ENCODE measurements at places on chromosomes 6 and 20.

DNA sequence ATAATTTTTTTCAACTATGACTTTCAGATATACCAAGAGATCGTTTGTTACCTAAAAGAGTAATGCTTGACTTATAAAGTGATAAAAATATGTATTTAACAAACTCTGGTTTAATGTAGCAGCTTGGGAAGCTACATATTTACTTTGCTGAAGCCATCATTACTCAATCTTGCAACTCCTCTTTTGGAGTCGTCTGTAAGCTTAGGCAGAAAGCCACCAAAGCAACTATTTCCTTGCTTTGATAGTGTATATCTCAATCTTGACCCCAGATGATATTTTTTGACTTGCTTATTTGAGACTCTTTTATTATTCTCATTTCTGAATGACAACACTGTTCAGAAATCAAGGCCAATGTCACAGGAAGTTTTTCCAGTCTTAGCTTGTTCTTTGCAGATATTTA, 183.0 kb downstream of the SAMD5 start:
- no peak for DNase-seq

- no peak for DNase-seq
Measured at GRCh38 chr20:9926476-9926875, 87.6 kb upstream of the PAK5 start.

DNA sequence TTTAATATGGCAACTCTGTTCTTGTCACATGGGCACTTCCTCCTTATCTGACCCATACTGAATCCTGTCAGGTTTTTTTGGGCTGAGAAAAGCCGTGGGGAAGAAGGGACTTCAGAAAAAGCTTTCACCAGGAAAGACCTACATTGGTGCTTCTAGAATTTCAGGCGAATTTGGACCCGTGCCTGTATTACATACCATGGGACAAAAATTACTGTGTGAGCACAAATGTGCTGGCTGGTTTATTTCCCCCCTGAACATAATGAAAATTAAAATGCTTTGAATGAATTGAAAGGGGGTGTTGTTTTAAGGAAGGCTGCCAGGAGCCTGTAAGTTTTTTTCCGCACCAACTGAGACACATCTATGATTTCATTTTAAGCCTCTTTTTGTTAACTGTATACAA, 29.6 kb downstream of the CAP2 start:
- no peak for DNase-seq

DNA sequence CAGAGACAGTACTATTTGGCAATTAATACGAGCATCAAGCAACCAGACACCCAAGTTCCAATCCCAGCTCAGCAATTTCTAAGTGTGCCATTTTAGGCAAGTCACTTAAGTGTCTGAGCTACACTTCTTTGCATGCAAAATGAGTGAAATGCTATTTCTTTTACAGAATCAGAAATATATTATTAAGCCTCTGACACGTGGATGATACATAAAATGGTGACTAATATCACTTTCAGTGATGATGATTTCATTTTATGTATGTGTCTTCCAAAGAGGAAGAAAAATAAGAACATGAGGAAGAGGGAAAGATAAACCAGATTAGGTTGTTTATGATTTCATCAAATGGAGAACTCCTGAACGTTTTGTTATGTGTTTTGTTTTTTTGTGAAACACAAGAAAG, 158.6 kb downstream of the TSHZ2 start:
- DNase-seq = no peak

DNA sequence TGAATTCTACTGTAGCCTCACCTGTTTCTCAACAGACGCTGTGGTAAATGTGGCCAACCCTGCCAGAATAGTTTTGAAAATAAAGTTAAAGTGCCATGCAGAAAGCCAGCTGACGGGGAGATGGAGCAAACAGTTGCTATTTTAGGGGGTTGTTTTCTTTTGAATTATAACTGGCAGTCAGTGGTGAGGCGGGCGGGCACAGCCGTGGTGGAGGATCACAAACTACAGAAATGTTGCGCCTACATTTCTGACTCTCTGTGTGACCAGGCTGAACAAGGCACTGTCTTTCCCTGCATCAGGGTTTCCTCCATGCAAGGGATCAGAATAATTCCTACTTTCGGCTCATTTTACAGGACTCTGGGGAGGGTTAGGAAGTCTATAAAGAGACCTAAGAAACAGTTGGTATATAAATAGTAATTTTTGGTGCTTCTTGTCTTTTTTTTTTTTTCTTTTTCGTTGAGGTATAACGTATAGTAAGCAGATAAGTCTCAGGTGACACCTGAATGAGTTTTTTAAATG, 17.2 kb downstream of the CHMP4B start:
- no peak for DNase-seq

- no peak for DNase-seq
Measured at GRCh38 chr6:117668736-117669135, 6.5 kb upstream of the NUS1 start.

All from M059J (cell line).